ENCODE measurements at places on chromosomes 2 and 18.

DNA sequence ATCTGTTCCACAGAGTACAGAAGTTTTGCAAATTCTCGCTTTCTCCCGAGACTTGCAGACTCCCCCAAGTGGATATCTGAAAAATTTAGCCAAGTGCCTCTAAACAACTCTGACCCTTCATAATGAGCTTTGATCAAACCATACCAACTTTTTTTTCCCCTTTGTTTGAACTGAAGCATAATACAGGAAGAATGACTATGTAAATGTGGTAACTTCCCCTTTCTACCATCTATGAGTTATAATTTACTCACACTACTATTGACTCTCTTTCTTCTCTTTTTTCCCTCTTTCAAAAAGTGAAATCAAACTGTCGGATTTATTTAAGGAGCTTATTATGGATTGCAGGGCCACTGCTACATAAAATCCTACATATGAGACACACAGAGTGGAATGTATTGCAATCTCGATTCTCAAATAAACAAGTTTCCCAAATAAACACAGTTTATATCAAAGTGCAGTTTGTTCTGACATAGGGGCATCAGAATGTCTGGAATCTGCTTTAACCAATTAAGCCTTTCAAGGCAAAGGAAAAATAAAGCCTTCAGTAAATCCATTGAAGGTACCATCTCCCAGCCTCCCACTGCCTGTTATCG, 1.4 kb upstream of the ZNF804A start:
- DNase-seq = no peak

DNA sequence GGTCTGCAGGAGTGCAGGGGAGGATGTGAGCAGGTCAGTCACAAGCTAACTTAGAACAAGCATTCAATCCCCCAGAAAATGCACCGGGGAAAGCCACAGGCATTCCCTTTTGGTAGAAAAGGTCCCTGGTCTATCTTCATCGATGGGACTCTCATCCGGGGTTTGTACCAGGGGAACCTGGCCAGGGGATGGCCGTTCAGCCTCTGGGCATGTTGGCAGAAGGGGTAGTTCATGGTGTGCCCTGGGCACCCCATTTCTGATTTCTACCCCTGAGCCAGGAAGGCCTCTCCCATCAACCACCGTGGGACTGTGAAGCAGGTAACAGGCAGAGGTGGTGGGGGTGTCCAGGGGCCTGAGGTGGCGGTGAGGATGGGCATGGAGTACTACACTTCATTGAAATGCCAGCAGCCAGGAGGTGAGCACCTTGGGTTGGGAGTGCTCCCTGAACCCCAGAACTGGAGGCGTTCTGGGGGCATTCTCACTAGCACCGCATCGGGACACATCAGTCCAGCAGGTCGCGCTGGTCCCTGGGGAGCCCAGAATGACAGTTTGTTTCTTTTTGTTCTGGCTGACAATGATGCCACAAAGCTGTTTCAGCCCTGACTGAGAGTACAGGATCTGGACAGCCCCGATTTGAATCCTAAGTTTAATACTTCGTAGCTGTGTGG, 172.3 kb downstream of the SMAD7 start:
- no peak for DNase-seq

- no peak for DNase-seq
Measured at GRCh38 chr18:75624869-75625268, 197.4 kb upstream of the SMIM21 start.

DNA sequence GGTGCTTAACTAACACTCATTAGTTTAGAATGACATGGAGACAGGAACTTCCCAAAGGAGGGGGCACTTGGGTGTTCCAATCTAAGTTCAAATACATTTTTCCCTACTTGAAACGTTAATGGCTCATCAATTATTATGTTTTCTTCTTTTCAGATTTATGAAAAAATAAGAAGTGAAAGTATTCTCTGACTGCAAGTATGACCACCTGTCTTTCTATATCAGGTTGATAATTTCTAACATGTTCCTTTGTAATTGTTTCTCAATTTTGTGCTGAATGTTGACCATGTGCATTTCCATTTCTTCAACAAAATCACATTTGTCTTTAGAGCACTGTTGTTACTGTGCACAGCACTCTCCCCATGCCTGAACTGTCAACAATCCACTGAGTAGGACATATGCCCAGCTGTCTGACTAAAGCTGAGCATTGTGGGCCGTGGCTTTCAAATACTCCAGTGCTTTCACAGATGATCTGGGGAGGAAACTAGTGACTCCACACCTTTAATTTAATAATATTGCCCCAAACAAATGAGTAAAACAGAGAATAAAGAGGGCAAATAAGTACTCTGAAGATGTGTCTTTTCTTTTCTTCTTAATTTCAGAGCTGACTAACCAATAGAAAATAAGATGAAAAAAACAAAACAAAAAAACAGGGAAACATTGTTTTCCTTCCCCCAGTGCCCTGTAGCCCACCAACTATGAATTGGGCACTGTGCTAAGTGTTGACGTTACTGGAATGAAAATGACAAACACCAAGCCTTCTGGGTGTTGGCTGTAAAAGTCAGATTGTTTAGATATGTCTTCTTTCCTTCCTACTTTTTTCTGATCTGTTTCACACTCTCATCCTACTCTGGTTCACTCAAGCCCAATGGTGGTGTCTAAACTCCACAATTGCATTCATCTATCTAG, 16.0 kb downstream of the LANCL1 start:
- no peak for DNase-seq

DNA sequence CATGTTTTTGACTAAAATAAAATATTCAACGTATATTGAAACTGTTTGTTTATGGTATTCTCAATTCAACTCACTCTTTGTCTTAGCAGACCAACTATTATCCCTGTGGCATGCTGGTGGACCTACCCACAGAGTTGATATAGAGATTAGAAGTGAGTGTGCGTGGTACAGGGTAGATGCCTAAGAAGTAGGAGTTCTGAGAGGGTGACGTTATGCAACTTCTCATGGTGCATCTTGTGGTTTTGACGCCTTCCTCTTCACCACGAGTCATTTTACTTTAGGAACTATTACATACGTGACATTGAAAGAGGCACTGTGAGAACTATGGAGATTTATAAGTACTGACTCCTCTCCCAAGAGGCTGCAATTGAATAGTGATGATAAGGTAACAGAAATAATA, 26.6 kb upstream of the NAPG start:
- DNase-seq = no peak

DNA sequence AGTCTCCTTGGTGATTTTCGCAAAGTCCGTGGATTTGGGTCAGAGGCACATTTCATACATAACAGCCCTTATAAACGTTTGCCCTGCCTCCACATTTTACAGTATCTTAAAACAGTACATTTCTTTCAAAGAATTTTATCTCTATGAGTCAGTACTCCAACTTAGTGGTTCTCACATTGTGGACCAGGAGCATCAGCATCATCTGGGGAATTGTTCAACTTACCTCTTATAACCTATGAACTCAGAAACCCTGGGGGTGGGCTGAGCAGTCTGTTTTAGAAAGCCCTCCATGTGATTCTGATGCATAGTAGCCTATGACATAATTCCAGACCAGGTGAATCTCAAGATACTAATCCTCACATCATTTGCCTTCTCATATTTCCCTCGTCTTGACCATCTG, 12.4 kb downstream of the SUPT7L start:
- DNase-seq = no peak

DNA sequence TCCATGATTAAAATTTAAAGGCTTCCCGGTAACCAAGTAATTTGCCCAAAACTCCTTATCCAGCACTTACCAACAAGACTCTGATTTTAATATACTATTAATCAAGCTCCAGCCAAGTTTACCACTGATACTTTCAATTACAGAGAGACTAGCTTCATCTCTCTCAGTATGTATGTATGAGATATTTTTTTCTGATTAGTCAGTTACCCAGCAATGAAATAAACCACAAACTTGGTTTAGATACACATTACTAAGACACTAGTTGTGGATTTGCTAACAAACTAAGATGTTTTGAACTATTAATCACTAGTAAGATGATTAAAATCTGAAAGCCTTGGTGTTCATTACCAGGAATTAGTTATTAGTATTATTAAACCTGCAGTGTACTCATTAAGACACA, 1272.2 kb upstream of the ACVR2A start:
- no peak for DNase-seq

- DNase-seq = no peak
Measured at GRCh38 chr18:31072175-31072574, 29.6 kb upstream of the DSC3 start.

DNA sequence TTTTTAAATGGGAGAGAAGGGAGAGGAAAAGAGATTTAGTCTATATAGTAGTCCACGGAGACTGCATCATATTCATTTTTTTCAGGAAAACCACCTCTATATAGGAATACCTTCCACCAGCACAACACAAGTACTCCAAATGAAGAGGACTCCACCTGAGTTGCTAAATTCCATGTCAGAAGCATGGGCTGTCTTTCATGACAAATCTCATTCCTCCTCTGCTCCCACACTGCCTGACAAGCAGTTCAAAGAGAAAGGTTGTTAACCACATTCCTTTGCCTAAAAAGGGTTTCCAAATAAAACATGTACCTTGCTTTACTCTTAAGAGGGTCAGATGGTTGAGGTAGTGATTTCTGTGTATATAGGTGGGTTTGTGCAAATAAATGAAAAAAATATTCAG, 122.0 kb downstream of the TMEFF2 start:
- no peak for DNase-seq

GRCh38 chr18:75618146-75618545, 190.6 kb upstream of the SMIM21 start:
- DNase-seq = no peak

DNA sequence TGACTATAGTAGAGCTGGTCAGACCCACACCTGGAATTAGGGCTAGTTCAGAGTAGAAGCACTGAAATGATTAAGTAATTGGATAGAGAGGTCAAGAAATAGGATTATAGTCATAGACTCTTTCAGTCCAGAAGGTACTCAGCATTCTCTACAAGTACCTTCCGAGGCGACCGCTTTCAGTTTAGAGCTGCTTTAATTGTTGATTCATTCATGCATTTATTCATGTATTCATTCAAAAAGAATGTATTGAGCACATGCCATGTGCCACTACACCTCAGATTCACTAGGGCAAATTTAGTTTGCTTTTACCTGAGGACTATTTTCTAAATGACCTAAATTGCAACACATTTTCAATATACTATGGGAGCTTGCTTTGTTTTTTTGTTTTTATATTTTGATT, 48.7 kb downstream of the CRIM1 start:
- no peak for DNase-seq
